ENCODE measurements at places on chromosomes 1 and 21.

DNA sequence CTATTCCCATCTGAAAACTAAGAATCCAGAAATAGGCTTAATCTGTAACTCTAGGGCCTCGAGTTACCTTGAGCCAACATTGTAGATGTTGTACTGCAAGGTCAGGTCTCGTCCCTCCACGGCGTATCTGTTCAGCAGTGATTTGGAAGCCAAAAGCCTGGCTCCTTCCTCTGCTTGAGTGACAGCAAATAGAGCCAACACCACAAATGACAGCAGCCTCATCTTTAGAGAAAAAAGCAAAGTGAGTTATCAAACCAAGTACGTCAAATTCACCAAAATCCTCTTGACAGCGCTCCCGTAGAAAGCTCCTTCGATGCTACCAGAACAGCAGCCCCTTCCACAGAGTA, 832 bp downstream of the SSR2 start:
- DNase-seq, result no peak

- no peak for DNase-seq
These were observed 3.1 kb upstream of the UBE2G2 start for GRCh38 chr21:44804762-44805161.

- DNase-seq, result no peak
These were observed 30.3 kb upstream of the NUF2 start for GRCh38 chr1:163291461-163291860.

DNA sequence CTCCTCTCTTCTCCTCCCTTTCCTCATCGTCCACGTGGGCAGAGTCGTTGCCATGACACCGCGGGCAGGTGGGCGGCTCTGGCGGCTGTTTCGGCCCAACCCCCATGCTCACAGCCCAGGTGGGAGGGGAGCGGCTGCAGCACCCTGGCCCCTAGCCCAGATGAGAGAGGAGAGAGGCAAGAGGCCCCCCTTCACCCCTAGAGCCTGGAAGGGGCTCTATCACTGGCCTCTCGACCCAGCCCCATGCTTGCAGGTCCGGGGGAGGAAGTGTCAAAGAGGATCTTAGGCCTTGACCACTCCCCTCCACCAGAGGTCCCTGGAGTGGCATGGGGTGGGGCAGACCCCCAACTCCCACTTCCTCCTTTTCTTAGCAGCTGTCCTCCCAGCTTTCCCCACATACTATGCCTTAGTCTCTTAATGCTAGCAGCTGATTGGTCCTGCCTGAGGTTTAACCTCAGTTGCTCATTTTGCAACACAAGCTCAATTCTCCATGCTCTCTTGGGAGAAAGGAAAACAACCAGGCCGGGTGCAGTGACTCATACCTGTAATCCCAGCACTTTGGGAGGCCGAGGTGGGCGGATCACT, 10.4 kb downstream of the DLGAP3 start:
- peak; percentile 75 for DNase-seq

DNA sequence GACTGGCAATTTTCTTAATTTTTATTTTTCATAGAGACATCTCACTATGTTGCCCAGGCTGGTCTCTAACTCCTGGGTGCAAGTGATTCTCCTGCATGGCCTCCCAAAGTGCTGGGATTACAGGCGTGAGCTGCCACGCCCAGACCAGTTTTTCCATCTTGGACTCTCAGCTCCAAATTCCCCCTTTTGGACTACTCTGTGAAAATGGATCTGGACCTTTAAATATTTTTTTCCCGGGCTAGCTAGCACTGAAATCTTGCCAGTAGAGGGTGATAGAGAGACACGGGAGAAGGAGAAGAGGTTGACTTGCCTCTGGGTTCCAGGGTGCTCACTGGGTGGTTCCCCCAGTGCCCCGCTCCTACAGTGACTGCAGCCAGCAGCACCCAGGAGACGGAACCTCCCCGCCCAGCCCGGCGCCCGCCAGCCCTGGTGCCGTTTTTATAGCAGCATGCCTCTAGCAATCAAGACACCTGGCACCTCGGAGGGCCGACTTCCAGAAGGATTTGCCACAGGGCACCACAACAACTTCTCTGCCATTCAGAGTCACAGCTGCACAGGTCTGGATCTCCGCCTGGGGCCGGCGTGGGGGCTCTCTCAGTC, 34.7 kb upstream of the SCCPDH start:
- DNase-seq, result peak; percentile 58

DNA sequence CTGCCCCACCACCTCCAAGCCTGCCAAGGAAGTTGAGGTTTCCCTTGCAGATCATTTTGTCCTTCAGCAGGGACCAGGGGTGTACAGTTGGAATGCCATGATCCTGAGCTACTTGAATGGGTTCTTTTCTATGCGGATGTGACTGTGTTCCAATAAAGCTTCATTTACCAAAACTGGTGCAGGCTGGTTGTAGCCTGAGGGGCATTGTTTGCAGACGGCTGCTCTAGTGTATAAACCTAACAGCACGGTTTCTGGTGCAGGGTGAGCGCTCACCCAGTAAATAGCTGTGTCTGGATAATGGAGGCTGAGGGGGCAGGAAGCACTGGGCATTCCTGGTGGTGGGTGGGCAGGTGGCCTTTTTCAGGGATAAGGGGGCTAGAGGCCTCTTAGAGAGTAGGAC, 72.7 kb upstream of the ACTL8 start:
- no peak for DNase-seq

DNA sequence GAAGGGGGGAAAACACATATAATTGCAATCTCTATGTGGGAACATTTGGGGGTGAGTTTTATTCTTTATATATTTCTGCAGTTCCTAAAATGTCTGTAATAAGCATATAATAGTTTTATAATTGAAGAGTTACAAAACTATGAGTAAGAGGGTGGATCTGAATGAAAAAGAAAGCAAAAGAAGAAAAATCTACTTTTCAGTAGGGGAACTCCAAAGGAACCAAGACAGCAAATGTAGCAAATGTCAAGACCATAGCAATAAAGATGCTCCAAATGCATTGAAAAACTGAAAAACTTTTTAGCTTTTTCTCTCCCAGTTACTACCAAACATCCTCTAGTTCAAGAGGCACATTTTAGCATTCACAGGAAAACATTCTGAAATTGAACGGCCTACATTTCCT, 434.8 kb downstream of the LMO4 start:
- no peak for DNase-seq

DNA sequence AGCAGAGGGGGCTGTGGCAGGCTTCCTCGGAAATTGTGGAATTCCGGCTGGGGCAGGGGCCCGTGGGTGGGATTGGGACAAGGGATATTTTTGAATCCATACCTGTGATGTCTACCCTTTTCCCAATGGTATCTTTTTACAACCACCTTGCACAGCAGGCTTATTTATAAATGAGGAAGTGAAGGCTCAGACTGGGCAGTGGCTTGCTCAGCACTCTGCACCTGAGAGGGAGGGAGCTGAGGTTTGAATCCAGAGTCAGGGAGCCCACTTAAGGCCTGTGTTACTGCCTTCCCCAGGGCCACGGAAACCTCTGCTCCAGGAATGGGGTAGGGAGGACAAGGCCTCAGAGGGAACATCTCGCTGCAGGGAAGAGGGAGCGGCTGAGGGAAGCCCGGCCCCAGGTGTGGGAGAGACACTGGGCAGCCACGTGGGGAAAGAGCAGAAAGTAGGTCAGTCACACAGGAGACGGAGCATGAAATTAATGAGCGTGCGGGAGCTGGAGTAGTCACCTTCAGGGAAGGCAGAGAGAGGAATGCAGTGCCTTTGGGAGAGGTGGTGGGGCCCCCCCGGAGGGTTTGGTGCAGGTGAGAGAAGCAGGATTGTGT, 35.4 kb upstream of the SCMH1 start:
- DNase-seq, result no peak

GRCh38 chr1:110262846-110263631, 52.9 kb downstream of the KCNC4 start:
- DNase-seq, result no peak

All from posterior cingulate gyrus (tissue), 11 donors.